ENCODE measurements at places on chromosomes 5 and 9.

GRCh38 chr5:2295476-2295875 is 412.8 kb upstream of the IRX4 start:
- peak; percentile 88 for DNase-seq

DNA sequence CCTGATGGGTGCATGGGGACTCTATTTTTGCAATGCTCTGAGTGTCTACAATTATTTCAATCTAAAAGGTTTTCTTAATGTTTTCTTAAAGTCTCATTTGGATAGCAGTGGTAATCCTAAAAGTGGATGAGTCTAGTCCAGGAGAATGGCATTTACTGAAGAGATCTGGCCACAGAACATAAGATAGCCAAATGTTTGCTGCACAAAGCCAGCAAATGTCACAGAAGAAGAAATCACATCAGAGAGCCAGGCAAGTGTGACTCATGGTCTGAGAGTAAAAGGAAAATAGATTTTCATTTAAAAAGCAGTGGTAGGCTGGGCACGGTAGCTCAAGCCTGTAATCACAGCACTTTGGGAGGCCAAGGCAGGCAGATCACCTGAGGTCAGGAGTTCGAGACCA is 352.7 kb upstream of the GRAMD2B start:
- no peak for DNase-seq

DNA sequence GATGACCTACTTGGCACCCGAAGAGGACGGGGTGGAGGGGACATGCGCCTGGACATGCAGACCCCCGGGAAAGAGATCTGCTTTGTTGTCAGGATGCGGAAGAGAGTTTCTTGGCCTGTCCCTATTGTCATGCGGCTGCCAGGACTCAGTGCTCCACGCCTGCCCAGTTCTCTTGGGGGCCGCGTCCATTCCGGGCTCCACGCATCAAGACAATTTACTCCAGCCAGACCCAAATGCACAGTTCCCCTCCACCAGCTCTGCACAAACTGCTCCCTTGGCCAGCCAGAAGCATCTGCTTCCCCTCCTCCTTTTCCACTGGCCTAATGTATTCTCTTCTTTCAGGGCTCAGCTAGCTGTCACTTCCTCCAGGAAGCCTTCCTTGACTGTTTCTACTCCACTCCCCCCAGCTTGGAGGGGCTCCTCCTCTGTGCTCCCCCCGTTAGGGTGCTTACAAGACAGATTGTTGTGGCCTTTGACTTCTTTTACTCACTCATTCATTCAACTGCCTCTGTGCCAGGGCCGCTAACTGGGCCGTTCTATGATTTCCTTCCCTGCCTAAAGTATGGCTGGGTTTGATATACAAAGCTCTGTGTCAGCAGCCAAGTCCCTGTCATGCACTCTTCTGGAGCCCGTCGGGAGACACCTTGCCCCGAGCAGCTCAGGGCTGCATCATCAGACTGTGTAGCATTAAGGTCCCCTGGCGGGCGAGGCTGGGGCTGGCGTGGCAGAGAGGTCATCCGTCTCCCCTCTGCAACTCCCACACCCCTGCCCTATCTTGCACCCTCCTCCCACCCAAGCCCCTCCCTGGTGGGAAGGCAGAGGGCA is 6.6 kb downstream of the FIBCD1 start:
- no peak for DNase-seq

DNA sequence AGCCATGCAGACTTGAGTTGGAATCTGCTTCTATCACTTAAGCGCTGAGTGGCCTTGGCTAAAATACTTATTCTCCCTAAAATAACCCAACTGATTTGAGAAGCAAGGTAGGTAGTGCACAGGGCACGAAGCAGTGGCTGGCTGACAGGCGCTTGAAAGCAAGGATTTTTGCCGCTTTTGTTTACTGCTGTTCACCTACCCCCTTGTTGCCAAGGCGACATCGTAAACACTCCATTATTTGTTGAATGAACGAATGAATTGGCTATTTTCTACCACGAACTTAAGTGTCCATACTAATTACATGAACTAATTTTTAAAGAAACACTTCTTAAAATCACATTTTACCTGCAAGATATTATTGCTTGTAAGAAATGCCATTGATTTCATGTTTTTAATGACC is 98.0 kb downstream of the ANKH start:
- no peak for DNase-seq

DNA sequence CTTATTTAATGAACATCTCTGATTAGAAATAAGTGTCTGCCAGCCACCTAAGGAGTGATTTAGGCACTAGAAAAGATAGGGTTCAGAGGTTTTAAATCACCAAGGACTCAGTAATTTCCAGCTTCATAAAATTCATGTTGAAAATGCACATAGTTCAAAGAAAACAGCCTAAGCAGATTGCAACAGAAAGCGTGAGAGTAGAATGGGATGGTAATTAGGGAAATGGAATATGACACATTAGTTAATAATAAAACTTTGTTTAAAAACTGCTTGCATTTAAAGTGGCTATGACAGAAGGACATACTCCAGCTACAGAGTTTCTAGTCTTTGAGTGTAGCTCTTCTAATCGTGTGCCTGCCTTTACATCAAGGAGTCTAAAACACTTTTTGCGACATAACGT is 490.8 kb downstream of the TLE4 start:
- DNase-seq: no peak

DNA sequence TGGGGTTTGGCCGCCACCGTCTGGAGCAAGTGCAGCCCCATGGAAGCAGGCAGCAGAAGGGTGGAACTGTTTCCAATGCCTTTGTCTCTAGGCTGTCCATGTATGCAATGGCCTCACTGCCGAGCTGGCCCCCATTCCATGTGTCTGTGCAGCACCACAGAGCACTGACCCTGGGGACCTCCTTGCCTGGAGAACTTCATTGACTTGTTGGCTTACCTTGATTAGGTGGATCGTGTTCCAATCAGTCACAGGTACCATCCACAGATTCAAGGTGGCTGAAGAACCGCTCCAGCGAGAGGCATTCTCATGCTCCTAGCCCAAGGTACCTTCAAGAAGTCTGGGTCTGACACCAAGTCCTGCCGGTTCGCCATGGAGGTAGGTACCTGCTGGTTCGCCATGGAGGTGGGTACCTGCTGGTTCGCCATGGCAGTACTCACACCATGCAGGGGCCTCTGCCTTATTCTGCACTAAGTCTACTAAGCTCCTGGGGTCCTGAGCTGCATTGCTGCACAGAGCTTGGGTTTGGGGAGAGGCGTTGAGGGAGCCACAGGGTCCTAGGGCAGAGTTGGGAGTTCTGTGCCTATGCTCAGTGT is 358.3 kb upstream of the IRX1 start:
- no peak for DNase-seq

GRCh38 chr5:38979535-38979934 is 94.7 kb downstream of the RICTOR start:
- no peak for DNase-seq

DNA sequence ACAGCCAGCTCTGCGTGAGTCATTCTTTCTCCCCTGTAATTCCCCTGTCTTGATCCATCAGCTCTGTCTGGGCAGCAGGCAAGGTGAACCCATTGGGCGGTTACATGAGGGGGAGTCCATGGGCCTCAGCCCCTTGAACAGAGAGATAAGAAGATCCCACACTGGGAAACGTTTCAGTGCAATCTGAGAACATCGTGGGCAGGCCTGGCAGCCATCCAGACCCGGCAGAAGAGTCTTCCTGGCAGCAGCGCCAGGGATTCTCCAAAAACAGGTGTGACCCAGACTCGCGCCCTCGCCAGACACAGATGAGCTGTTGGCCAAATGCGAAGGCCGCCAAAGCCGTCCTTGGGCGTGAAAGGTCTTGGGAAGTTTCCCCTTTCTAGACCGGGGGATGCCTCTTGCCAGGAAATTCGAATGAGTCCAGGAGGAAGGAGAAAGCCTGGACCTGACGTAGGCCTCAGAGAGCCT is 6.4 kb upstream of the SLC12A7 start:
- DNase-seq: no peak

DNA sequence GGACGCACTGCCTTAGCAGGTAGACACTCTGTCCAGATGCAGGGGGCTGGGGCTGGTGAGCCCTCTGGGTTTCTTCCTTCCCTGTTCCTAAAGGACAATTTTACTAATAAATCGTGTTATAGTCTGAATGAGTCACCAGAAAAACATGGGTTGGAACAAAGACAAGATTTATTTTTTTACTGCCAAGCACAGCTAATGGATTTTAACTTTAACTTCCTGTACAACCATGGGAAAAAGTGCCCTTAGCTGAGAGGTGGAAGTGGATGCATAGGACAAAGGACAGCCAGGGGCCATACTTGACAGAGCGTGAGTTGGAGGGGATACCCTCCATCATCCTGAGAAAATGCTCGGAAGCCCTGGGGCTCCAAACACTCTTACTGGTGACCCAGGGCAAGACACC is 300.7 kb downstream of the MSX2 start:
- DNase-seq: no peak

GRCh38 chr5:102596113-102596512 is 97.3 kb upstream of the SLCO6A1 start:
- no peak for DNase-seq

DNA sequence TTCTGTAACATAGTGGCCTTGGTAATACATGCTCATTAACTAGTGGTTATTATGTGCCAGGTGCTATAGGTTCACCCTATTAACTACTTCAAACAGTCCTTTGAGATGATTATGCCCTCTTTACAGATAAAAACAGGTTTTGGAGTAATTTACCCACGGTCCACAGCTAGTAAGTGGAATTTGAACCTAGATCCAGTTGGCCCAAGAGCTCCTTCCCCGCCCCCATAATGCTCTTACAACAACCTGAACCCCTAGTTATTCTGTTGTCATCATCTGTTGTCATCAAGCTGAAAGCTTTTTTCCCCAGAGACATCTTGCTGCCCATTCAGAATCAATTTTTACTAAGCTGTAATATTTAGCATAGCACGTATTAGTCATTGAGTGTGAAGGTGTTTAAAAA is 23.2 kb downstream of the XPA start:
- DNase-seq: no peak
